Breast epithelium (tissue), 4 donors: ENCODE measurements at places on chromosomes 1 and 21. TPM values are rescaled to one million over a fixed set of nuclear protein-coding genes. Genes with fewer than 3 reads are reported as not detected.

DNA sequence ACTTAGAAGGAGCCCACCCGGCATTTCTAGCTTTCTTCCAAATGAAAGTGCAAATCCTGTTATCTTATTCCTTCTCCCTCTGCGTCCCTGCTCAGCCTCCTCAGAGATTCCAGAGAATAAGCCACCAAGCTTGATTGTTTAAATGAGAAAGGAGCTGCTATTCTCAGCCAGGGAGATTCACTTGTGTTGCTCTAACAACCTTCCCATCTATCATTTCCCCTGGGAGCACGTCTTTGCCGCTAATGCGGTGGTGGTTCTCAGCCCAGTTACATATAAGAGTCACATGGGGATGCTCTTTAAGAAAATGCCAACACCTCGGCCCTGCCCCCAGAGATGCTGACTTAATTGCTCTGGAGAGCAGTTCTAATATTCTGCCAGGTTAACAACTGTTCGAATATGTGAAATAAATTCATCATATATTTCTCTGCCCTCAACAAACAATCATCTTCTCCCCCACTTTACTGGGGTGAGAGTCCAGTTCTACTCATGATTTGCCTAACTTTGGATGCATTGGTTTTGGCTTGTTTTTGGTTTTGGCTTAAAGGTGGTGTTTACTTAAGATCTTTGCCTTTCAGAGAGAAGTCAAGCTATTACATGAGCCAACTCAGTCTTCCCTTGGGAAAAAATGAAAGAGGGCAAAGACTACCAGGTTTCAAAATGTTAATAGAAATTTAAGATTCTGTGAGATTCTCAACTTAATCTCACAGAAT is 213.9 kb downstream of the SEC16B start:
- no peaks in the 10 kb centered on the region for H3K27me3 ChIP-seq
- H3K4me3 ChIP-seq = no peak overlapping the region
- H3K4me1 ChIP-seq = no peaks in the 10 kb centered on the region
- DNase-seq = no peak

DNA sequence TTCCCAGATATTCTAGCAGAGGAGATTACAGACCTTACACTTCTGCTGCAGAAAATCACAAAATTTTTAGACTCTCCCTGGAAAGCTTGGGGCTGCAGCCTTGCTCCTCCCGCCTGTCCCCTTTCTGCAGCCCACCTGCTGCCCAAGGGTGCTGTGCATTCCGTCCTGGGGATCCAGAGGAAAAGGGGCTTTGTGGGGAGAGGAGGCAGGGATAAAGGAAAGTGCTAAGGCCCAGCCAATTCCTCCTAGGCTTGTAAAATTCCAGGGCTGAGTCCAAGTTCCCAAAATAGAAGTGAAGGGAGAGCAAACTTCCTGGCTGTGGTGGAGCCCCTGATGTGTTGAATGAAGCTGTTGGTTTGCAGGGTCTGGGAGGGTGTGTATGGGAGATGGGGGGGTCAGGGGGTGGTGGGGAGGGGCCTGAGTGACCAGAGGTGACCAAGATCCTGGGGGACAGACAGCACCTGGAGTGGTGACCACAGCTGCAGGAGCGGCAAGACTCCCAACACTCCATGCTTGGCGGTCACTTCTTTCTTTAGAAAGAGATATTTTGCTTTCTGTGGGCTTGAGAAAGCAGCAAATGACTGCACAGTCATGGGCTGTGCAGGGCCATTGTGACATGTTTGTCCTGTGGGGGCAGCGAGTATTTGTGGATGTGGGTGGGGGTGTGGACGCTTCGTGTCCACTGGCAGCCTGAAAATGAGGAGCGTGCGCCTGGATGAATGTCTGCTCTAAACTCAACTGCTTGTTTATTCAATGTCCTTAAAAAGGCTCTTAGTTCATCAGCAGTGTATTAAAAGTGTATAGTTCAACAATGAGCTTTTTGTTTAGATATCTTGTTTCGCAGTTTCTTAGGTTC is 68.4 kb downstream of the TLR5 start:
- no peak overlapping the region for H3K27ac ChIP-seq
- no peaks in the 10 kb centered on the region for H3K27me3 ChIP-seq
- H3K4me1 ChIP-seq = no peaks in the 10 kb centered on the region
- DNase-seq = no peak
- no peaks in the 10 kb centered on the region for H3K36me3 ChIP-seq
- no peak overlapping the region for H3K4me3 ChIP-seq

GRCh38 chr1:239778208-239778813 is 313.4 kb upstream of the FMN2 start:
- H3K4me1 ChIP-seq = no peaks in the 10 kb centered on the region
- no peak overlapping the region for H3K27ac ChIP-seq
- DNase-seq = no peak
- H3K4me3 ChIP-seq = no peak overlapping the region

GRCh38 chr1:89760496-89760895 is 60.3 kb upstream of the LRRC8D start:
- peak overlapping the region; percentile 1 for H3K27ac ChIP-seq
- no peaks in the 10 kb centered on the region for H3K27me3 ChIP-seq
- H3K4me3 ChIP-seq = no peak overlapping the region
- H3K4me1 ChIP-seq = no peaks in the 10 kb centered on the region
- no peaks in the 10 kb centered on the region for H3K36me3 ChIP-seq
- DNase-seq = no peak

VANGL2 gene
- 5.6 TPM for total RNA-seq

- H3K27ac ChIP-seq = no peak overlapping the region
- no peaks in the 10 kb centered on the region for H3K4me1 ChIP-seq
- no peak overlapping the region for H3K4me3 ChIP-seq
- H3K36me3 ChIP-seq = no peaks in the 10 kb centered on the region
- no peak for DNase-seq
- H3K27me3 ChIP-seq = no peaks in the 10 kb centered on the region
Measured at GRCh38 chr1:7609311-7609994, 161.6 kb upstream of the VAMP3 start.

DNA sequence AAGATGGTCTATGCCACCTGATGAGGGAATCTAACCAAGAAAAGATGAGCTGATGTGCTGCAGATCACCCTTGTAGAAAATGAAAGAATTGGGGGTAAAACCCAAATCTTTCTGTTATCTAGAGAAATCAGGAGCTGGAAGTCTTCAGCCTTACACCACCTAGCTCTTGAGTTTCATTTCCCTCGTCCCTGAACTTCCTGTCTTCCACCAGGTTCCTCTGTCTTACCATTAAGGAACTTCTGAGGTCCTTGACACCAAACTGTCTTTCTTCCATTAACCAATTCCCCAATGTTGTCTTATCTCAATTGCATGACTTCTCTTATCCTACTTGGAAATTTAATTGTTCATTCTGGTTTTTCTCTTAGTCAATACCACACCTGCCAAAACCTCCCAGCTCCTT is 31.5 kb downstream of the LPAR3 start:
- no peak for DNase-seq
- H3K27ac ChIP-seq = no peak overlapping the region
- no peaks in the 10 kb centered on the region for H3K36me3 ChIP-seq
- no peaks in the 10 kb centered on the region for H3K4me1 ChIP-seq

DNA sequence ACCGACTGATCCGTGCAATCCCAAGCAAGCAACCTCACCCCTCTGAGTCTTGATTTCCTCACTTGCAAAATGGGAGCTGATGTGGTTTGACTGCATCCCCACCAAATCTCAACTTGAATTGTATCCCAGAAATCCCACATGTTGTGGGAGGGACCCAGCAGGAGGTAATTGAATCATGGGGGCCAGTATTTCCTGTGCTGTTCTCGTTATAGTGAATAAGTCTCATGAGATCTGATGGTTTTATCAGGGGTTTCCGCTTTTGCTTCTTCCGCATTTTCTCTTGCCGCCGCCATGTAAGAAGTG is 58.4 kb downstream of the FHAD1 start:
- no peaks in the 10 kb centered on the region for H3K36me3 ChIP-seq
- H3K4me1 ChIP-seq = no peaks in the 10 kb centered on the region
- H3K27ac ChIP-seq = no peak overlapping the region
- H3K4me3 ChIP-seq = peak overlapping the region; percentile 23

DNA sequence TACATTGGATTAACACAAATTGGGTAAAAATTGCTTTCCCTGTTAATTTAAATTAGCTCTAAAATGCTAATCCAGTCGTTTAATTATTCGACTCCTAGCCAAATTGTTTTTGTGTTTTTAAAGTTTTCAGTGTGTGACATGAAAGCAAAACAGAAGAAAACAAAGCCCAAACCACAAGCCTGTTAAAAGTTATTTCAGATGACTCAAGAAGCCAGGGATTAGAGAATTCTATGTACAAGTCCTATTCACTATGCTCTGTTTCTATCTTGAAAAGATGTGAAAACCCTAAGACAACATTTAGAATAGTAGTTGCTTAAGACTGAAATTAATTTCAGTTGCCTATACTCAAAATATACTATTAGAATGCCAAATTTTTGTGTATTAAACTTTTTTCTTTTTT is 294.8 kb upstream of the ADAMTS5 start:
- no peak overlapping the region for H3K4me3 ChIP-seq
- no peaks in the 10 kb centered on the region for H3K27me3 ChIP-seq
- H3K27ac ChIP-seq = no peak overlapping the region

DNA sequence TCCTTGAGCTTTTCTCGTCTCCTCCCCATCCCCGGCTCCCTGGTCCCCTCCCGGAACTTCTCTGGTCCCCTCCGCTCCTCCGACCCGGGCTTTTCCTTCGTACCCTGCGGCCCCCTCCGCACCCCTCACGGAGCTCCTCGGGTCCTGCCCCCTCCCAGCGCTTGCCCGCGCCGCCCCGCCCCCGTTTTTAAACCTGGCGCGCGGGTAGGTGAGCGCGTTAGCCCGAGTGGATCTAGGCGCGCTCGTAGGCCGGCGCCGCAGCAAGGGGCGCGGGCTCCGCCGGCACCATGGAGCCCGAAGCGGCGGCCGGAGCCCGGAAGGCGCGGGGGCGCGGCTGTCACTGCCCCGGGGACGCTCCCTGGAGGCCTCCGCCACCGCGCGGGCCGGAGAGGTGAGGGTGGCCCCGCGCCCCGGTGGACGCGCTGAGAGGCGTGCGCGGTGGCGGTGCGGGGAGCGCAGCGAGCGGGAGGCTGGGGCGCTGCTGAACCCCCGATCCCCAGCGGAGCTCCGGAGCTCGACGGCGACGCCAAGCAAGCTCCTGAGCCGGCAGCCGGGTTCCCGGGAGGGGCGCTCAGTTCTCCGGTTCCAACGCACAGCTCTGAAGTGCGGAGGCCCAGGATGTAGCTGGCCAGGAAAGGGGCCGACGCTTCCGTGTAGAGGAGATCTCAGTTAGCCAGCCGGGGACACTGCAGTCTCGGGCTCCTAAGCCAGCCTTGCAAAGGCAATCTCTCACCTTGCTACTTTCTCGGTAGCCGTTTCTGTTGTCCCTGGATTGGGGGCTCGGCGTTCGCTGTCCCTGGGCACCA is at the start of gene RIPPLY3:
Gene RIPPLY3 (plus strand): TSS at position 217 of the 806 bp plus-strand sequence. CDS start 71 bp downstream, at position 288.
- H3K27ac ChIP-seq = no peak within 1 kb of the TSS
- peaks cover 9% of the 10 kb centered on the region for H3K27me3 ChIP-seq
- H3K36me3 ChIP-seq = no peaks in the 10 kb centered on the region
- no peaks in the 10 kb centered on the region for H3K4me1 ChIP-seq

- H3K4me1 ChIP-seq = peaks cover 8% of the 10 kb centered on the region
- DNase-seq = no peak
Measured at GRCh38 chr1:20325407-20325843, 34.8 kb downstream of the VWA5B1 start.

DNA sequence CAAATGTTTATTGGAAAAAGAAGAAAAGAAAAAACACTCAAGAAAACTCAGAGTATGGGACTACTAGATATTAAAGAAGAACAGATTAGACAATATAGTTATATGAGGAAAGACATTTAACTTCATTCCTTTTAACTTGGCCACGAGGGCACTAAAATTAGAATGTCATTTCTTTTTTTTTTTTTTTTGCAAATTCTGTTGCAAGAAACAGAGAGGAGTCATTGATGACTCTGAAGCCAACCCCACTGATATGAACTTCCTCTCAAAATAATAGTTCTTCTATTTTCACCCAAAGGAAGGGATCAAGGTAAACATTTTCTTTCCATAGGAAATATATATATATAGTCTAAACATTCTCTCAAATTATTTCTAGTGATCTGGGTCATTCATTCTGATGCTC is 24.6 kb upstream of the PEX19 start:
- no peaks in the 10 kb centered on the region for H3K4me1 ChIP-seq
- DNase-seq = no peak
- H3K36me3 ChIP-seq = peaks cover 19% of the 10 kb centered on the region
- H3K27me3 ChIP-seq = no peaks in the 10 kb centered on the region

GRCh38 chr21:16181018-16181417 is 451.2 kb downstream of the USP25 start:
- H3K4me1 ChIP-seq = no peaks in the 10 kb centered on the region
- H3K27me3 ChIP-seq = no peaks in the 10 kb centered on the region
- H3K27ac ChIP-seq = peak overlapping the region; percentile 3
- no peaks in the 10 kb centered on the region for H3K36me3 ChIP-seq

DNA sequence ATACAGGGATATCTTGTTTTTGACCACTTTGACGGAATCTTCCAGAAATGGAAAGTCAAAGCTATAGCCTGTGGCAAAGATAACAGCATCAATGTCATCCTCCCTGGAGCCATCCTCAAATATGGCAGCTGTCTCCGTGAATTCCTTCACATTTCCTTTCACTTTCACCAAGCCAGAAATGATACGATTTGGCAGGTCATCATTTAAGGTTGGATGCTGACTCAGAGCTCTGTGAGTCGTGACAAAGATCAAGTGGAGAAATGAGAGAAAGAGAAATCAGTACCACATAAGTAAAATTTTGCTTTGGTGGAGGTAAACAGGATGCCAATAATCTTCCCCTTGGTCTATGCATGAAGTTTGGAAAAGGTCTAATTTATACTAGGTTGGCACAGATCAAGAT is 23.9 kb downstream of the FMO5 start:
- H3K4me1 ChIP-seq = no peaks in the 10 kb centered on the region
- H3K27me3 ChIP-seq = no peaks in the 10 kb centered on the region
- DNase-seq = no peak
- no peak overlapping the region for H3K4me3 ChIP-seq

DNA sequence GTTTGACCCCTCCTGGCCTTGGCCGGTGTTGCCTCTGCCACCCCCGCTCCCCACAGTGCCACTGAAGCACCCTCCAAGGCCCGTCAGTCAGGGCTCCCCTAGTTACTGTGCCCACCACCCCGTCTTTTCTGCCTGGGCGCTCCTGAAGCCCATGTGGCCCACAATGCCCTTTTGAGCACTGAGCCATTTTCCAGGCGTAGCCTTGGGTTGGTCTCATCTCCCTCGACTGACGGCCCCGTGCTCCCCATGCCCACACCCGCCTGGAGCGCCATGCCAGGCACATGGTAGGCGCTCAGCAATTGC is 107.9 kb downstream of the WDR4 start:
- no peaks in the 10 kb centered on the region for H3K4me1 ChIP-seq
- no peak overlapping the region for H3K4me3 ChIP-seq
- H3K36me3 ChIP-seq = no peaks in the 10 kb centered on the region
